ENCODE measurements at places on chromosomes 2 and 18. TPM values are rescaled to one million over a fixed set of nuclear protein-coding genes. Genes with fewer than 3 reads are reported as not detected.

The TWIST2 gene
- total RNA-seq = 0.16 TPM

The RRM2 gene
- total RNA-seq = 4.8 TPM

The KCNS3 gene
- 3.4 TPM for total RNA-seq

The SLC16A14 gene
- total RNA-seq = 66.8 TPM

The TRABD2A gene
- 1.1 TPM for total RNA-seq

The KCNE4 gene
- 3.7 TPM for total RNA-seq

The ASPRV1 gene
- 2.8 TPM for total RNA-seq

The SMAD4 gene
- total RNA-seq = 80.2 TPM

The TFCP2L1 gene
- 0.47 TPM for total RNA-seq

The RGPD3 gene
- 0.94 TPM for total RNA-seq

The STK17B gene
- total RNA-seq = 8.1 TPM

The DSG1 gene
- total RNA-seq = 0.16 TPM

The METTL21A gene
- total RNA-seq = 11.2 TPM

The WDR33 gene
- 99.7 TPM for total RNA-seq

The CCDC148 gene
- 25.7 TPM for total RNA-seq

The TBR1 gene
- total RNA-seq = 53.7 TPM

The RNMT gene
- 55.2 TPM for total RNA-seq

The ANKRD23 gene
- 5.9 TPM for total RNA-seq

The NEB gene
- 3.0 TPM for total RNA-seq

The CCDC85A gene
- 38.8 TPM for total RNA-seq

The RASGRP3 gene
- 11.1 TPM for total RNA-seq

The FIGLA gene
- total RNA-seq = not detected

The FAHD2A gene
- total RNA-seq = 8.7 TPM

The NYAP2 gene
- 7.8 TPM for total RNA-seq

The TET3 gene
- total RNA-seq = 20.9 TPM

The SPDYA gene
- 1.4 TPM for total RNA-seq

The RAPH1 gene
- 39.9 TPM for total RNA-seq

The HSBP1L1 gene
- 2.5 TPM for total RNA-seq

The CHAC2 gene
- 5.3 TPM for total RNA-seq

The MSGN1 gene
- not detected for total RNA-seq
